Stimulated activated CD8-positive, alpha-beta memory T cell treated with anti-CD3 and anti-CD28 coated beads, Interleukin-15, amount 100 ng/mL, for 48 hours (primary cell): ENCODE measurements at places on chromosomes 2 and 18.

- DNase-seq: no peak
Measured at GRCh38 chr2:31037058-31037457, 101.2 kb downstream of the GALNT14 start.

- no peak for DNase-seq
Measured at GRCh38 chr2:159902722-159903121, 104.7 kb upstream of the CD302 start.

- no peak for DNase-seq
Measured at GRCh38 chr2:5385596-5385995, 306.6 kb upstream of the SOX11 start.

DNA sequence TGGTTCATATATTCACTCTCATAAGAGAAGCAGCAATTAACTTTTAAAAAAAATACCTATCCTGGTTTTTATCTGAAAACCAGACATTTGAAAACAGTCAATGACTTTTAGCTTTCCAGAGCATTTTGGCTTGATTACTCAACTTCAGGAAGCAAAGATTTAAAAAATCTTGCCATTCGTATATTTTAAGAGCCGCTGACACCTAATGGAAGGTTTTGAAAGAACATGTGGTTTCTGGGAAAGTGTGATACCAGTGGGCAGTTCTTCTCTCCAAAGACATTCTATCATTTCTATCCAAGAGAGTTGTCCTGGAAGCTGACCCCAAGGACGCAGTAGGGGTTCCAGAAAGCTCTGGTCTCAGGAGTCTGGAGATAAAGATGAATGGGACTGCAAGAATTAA, 234.7 kb downstream of the TTC32 start:
- DNase-seq: no peak

- no peak for DNase-seq
Measured at GRCh38 chr18:23595591-23595990, 9.3 kb upstream of the NPC1 start.

DNA sequence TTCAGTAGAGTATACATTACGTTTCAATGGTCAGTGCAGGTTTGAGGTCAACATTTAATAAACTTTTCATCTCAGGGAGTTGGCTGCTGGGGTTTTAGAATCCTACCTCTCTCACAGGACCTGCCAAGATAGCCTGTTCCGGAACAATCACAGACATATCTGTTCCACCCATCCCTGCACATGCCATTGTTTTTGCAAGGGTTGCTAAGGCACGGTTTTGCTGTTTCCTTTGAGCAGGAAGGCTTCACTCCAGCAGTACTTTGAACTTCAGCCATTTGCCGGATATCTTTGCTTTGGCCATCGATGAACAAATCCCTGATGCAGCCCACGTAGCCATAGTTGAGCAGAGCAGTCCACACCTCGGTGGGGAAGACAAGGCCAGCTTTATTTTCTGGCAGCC, 493.8 kb downstream of the NRXN1 start:
- DNase-seq: no peak

GRCh38 chr2:216202626-216203250, 93.6 kb downstream of the XRCC5 start:
- DNase-seq: no peak

- no peak for DNase-seq
Measured at GRCh38 chr2:159462201-159462785, 154.1 kb downstream of the BAZ2B start.

DNA sequence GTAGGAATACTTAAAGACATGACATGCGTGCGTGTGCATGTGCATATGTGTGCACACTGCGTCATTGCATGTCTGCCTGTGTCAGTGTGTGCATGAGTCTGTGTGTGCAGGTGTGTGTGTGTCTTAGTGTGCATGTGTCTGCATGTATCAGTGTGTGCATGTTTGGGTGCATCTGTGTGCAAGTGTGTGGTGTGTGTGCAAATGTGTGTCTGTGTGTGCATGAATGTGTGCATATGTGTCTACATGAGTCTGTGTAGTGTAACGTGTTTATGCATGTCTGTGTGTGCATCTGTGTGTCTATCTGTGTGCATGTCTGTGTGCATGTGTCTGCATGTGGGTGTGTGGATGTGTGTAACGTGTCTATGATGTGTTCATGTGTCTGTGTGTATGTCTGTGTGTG, 30.5 kb downstream of the KCNG2 start:
- no peak for DNase-seq

DNA sequence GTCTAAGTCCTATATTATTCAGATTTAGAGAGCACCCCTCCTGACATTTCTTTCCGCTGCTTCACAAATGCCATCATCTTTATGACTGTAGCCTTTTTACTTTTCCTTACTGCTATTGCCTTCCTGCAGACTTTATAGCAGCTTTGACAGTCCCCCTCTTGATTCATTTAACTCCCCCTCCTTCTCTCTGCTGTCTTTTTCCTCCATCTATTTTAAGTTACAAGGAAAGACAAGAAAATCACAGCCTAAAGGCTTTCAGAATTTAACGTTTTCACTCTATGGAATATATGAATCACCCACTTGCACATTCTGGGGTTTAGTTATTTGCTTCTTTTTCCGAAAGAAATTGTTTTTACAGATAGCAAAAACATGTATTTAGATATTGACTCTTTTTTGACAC, 183.4 kb upstream of the SETBP1 start:
- DNase-seq: no peak

- no peak for DNase-seq
Measured at GRCh38 chr2:128062571-128062970, 28.4 kb upstream of the UGGT1 start.

GRCh38 chr2:7419186-7419585, 502.0 kb downstream of the RNF144A start:
- no peak for DNase-seq

DNA sequence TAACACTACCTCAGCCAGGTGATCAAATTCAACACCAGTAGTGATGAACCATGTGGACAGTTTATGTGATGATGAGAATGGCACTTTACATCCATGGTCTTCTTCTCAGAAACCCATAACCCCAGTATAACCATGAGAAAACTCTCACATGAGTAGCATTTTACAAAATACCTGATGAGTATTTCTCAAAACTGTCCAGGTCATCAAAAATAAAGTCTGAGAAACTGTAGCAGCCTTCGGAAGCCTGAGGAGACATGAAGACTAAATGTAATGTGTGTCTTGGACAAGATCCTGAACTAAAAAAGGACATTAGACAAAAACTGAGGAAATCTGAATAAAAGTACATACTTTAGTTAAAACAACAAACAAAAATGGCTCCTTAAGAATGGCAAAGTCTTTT, 108.9 kb downstream of the CTNNA2 start:
- no peak for DNase-seq

- DNase-seq: no peak
Measured at GRCh38 chr2:109229094-109229675, 100.2 kb downstream of the SH3RF3 start.

- no peak for DNase-seq
Measured at GRCh38 chr2:238145851-238146250, 7.4 kb downstream of the KLHL30 start.

GRCh38 chr2:152367547-152368390, 32.8 kb downstream of the FMNL2 start:
- DNase-seq: no peak

- DNase-seq: no peak
Measured at GRCh38 chr18:8484951-8485350, 124.3 kb upstream of the RAB12 start.

GRCh38 chr2:133773854-133774653, 205.8 kb upstream of the NCKAP5 start:
- no peak for DNase-seq

DNA sequence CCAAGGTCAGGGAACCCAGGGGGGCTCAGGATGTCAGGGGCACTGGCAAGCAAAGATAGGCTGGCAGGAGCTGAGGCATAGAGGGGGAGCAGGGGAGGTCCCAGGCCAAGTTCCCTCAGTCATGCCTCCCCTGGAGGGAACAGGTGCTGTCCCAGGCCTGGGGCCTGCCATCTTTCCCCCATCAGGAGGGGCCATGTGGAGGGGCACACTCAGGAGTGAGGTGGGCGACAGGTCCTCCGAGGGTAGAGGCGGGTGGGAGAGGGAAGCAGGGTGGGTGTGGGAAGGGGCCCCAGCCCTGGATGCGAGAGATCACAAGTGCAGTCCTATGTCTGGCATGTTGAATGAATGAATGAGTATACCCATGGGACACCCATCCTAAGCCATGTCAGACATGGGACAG, 127.7 kb upstream of the GLI2 start:
- DNase-seq: no peak

- DNase-seq: peak; percentile 56
Measured at GRCh38 chr2:136116813-136117390, 1.0 kb downstream of the CXCR4 start.

DNA sequence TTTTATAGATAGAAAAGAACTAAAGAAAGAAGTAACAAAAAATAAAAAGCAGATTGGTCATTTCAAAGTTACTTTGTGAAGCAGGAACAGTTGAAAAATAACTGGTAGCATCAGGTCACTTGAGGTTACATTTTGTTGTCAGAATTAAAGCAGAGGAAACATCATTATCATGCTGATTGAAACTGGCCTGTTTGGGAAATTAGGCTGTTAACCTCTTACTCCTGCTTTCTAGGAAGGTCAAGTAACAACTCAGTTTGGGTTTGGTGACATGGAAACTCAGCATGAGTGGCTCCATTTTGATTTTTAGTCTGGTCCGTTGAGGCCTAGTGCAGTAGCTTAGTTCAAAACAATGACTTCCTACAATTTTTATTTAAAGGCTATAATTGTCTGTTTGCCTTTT, 1383.5 kb downstream of the DPP10 start:
- DNase-seq: no peak

DNA sequence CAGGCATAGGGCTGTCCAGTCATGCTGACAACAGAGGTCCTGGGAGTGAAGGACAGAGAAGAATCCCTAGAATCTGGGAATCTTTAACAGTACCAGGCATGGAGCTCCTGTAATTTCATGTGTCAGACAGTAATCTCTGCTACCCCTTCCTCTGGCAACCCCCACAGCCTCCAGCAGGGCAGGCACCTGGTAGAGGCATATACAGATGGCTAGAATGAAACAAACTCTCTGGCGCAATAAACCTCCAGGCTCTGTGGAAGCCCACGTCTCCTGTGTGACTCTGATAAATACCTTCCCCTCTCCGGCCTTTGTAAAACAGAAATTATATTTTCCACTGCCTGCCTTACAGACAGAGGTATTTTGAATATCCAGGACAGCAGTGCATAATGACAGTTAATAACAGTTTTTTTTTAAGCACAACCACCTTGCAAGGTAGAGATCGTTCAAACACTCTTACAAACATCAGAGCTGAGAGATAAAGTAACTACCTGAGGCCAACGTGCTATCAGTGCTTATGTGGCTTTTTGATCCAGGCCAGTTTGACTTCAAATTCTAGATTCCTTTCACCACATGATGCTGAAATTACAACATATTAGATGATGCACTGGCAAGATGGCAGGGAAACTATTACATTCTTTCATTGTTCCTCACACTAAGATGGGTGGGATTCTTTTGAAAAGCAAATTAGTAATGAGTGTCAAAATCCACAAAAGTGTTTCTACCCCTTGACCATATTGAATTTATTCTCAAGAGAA, 47.7 kb upstream of the TMEM247 start:
- DNase-seq: no peak

DNA sequence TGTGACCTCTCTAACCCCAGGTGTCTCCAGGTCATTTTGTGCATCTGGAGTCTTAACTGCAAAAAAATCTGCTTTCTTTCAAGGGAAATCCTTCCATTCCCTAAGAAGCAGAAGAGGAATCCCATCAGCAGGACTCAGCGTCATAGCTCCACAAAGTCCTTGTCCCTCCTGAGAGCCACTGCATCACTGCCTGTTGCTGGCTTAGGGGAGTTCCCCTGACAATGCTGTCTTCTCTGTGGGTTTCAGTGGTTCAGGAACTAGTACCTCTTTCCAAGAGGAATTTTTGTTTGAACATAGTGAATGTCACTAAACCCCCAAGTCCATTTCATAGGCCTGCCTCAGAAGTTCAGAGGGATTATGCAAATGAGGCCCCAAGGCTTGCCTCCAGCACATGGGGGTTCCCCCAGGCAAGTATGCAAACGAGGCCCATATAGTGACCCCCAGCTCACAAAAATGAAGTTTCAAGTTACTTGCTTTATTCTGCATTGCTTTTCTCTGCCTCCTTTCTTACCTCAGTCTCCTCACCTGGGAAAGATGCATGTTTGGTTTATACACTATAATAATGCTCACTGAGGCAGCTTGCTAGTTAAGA, 513.9 kb upstream of the MEX3C start:
- no peak for DNase-seq

GRCh38 chr2:195898505-195899191, 170.0 kb downstream of the DNAH7 start:
- no peak for DNase-seq

DNA sequence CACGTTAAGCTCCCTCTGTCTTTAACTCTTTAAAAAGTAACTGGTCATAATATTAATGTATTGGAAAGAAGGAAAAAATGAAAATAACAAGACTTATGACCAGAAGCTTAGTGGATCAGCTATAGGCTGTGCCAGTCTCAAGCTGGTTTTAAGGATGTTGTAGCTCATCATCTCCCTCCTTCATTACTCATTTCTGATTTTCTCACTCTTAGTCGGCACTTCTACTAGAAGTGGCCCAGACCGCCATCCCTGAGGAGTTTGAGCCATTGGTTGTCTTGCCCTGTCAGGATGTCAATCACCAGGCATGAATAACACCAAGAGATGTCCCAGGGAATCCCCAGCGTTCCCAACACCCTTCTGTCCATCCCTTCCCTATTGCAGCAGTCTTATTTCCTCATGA, 151.5 kb downstream of the ASXL3 start:
- no peak for DNase-seq

DNA sequence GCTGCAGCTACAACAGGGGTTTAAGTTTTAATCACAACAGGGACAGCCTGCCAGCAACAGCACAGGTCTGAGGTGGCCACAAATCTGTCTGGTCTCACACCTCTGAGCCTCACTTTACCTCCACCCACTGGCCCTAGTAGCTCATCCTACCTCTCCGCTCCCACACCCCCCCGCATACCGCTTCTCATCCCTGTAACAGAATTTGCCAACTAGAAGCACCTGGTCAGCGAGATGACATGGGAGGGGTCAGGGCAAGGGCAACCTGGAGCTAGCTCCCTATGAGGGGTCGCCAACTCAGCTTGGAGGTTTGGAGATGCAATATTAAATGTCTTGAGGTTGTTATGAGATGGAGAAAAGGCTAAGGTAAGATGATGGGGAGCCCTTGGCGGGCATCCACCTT, 7.5 kb downstream of the CATIP start:
- no peak for DNase-seq

DNA sequence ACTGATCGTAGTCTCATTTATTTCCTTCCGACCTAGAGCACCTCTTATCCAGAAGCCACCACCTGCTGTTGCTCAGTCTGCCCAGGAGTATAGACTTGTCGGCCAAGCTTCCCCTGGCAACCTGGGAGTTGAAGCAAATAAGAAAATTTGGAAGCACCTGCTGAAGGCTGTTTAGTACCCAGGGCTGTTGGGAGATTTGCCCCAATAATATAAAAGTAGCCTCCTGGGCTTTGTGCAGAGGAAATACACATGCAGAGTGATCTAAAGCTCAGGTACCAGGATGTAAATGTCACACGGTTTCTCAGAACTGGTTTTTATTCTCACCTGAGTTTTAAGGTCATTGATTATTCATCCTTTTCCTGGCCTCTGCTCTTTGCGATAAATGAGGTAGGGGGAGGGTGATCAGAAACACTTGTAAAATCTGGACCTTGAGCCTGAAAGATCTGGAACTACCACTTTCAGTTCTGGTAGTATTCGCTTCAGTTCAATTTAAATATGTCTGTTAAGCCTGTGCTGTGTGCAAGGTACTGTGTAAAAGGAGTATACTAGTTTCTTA, 789 bp upstream of the COX7A2L start:
- no peak for DNase-seq

- DNase-seq: no peak
Measured at GRCh38 chr18:58578321-58578720, 50.6 kb downstream of the ALPK2 start.

GRCh38 chr2:20670315-20671035, 3.5 kb downstream of the GDF7 start:
- DNase-seq: no peak
